Activated CD4-positive, alpha-beta T cell treated with anti-CD3 and anti-CD28 coated beads, Interleukin-2, amount 10 ng/mL, durations not matched to agents 7 days and 5 days (primary cell): ENCODE measurements at places on chromosomes 3 and 15. TPM values are rescaled to one million over a fixed set of nuclear protein-coding genes. Genes with fewer than 3 reads are reported as not detected.

The GOLGA8M gene
- total RNA-seq = 1.7 TPM

- no peaks in the 10 kb centered on the region for H3K36me3 ChIP-seq
- H3K27me3 ChIP-seq = peaks cover 6% of the 10 kb centered on the region
- H3K4me3 ChIP-seq = no peak overlapping the region
- peak overlapping the region; percentile 44 for H3K27ac ChIP-seq
Observed at GRCh38 chr15:68700455-68701123, 120.1 kb downstream of the ANP32A start.

DNA sequence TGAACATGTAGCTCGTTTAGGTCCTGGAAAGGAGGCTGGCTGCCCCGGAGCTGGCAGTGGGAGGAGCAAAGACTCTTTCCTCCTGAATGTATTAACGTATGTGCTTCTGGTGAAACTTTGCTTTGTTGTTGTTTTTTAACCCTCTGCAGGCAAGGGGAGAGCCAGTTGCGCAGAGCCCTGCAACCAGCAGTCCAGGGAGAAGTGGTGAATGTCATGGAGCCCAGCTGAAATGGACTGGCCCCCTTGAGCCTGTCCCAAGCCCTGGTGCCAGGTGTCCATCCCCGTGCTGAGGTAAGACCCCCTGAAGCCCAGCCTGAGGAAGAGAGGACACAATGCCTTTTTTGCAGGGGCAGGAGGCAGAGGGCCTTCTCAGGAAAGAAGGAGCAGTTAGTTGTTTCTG is 33.3 kb downstream of the ST6GAL1 start:
- no peak overlapping the region for H3K4me3 ChIP-seq
- H3K36me3 ChIP-seq = peaks cover 48% of the 10 kb centered on the region
- no peak for DNase-seq
- no peak overlapping the region for H3K27ac ChIP-seq
- H3K27me3 ChIP-seq = no peaks in the 10 kb centered on the region

The MRAS gene
- total RNA-seq = not detected

The TMEM212 gene
- not detected for total RNA-seq

DNA sequence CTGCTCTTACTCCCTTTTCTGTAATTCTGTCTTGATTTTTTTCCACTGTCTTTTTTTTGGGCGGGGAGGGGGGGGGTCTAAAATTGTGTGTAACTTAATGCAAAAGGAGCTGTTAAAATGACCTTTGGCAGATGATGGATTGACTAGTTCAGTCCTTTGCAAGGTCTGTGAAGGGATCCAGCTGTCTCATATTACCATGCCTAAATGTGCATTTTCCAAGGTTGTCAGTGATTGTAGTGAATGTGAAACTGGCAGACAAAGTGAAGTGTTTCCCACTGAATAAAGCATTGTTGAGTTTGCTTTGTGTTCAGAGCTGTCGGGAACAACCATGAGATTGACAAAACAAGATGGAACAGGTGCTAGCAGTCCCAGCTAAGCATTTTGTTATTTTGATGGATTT is 110.1 kb upstream of the SKOR1 start:
- no peaks in the 10 kb centered on the region for H3K27me3 ChIP-seq
- no peaks in the 10 kb centered on the region for H3K4me1 ChIP-seq
- peaks cover 10% of the 10 kb centered on the region for H3K36me3 ChIP-seq
- no peak for DNase-seq
- H3K4me3 ChIP-seq = no peak overlapping the region

GRCh38 chr15:26877831-26878230 is 11.0 kb downstream of the GABRA5 start:
- H3K27ac ChIP-seq = no peak overlapping the region
- DNase-seq = no peak
- no peaks in the 10 kb centered on the region for H3K36me3 ChIP-seq
- H3K27me3 ChIP-seq = no peaks in the 10 kb centered on the region
- no peaks in the 10 kb centered on the region for H3K4me1 ChIP-seq
- no peak overlapping the region for H3K4me3 ChIP-seq

DNA sequence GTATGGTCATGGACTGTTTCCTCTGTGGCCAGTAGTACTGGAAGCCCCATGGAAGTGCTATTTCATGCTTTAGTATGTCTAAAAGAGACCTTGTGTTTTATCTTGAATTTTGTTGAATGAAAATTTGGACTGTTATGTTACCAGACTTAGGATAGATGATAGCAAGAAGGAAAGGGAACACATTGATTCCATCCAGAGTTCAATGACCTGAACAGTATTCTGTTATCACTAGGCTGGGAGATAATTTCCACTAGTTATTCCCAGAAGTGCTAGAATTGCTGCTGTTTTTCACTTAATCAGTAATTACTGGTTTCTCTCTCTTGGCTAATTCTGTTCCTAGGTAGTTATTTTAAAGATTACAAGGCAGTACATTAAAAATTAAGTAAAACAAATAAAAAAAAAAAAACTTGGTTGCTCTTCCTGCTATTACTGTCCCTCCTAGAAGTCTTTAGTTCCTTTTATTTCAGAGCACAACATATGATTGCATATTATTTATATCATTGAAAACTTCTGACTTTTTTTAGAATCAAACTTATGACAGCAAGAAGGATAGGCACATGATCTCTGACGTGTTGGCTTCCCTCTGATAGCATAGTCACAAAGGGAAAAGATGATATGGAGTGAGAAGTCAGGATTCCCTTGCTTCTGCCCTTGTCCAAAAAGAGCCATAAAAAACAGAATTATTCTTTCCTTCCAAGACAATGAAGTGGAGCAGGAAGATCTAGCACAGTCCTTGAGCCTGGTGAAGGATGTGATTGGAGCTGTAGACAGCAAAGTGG is 72.2 kb downstream of the KLHL25 start:
- DNase-seq = no peak
- no peaks in the 10 kb centered on the region for H3K27me3 ChIP-seq
- no peak overlapping the region for H3K4me3 ChIP-seq
- no peak overlapping the region for H3K27ac ChIP-seq
- H3K36me3 ChIP-seq = peaks cover 75% of the 10 kb centered on the region
- peaks cover 24% of the 10 kb centered on the region for H3K4me1 ChIP-seq

DNA sequence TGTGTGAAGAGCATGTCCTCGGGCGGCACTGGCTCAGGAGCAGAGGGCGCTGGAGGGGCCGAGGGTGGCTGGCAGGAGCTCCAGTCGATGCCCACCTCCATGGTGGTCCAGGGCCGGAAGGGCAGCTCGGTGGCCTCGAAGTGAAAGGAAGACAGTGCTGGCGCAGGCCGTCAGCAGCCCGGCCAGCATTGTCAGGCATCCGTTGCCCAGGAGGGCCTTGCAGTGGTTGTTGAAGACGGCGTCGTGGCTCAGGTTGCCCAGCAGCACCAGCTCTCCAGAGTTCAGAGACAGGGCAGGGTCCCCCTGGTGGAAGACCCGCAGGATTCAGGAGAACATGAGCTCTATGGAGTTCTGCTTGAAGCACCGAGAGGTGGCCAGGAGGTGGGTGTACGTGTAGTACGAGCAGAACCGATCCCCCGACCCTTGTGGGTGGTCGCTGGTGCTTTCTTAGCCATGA is 16.5 kb upstream of the SIAH2 start:
- peaks cover 6% of the 10 kb centered on the region for H3K4me1 ChIP-seq
- no peaks in the 10 kb centered on the region for H3K36me3 ChIP-seq
- no peaks in the 10 kb centered on the region for H3K27me3 ChIP-seq
- DNase-seq = no peak
- H3K27ac ChIP-seq = no peak overlapping the region
- no peak overlapping the region for H3K4me3 ChIP-seq

- H3K27me3 ChIP-seq = no peaks in the 10 kb centered on the region
- no peak for DNase-seq
- no peaks in the 10 kb centered on the region for H3K4me1 ChIP-seq
- no peaks in the 10 kb centered on the region for H3K36me3 ChIP-seq
- no peak overlapping the region for H3K27ac ChIP-seq
Observed at GRCh38 chr3:80159990-80160506, 392.2 kb upstream of the ROBO1 start.

GRCh38 chr3:31377045-31377642 is 155.6 kb upstream of the STT3B start:
- H3K36me3 ChIP-seq = no peaks in the 10 kb centered on the region
- no peak overlapping the region for H3K27ac ChIP-seq
- no peak overlapping the region for H3K4me3 ChIP-seq
- H3K27me3 ChIP-seq = no peaks in the 10 kb centered on the region
- H3K4me1 ChIP-seq = peaks cover 12% of the 10 kb centered on the region
- peak; percentile 25 for DNase-seq

DNA sequence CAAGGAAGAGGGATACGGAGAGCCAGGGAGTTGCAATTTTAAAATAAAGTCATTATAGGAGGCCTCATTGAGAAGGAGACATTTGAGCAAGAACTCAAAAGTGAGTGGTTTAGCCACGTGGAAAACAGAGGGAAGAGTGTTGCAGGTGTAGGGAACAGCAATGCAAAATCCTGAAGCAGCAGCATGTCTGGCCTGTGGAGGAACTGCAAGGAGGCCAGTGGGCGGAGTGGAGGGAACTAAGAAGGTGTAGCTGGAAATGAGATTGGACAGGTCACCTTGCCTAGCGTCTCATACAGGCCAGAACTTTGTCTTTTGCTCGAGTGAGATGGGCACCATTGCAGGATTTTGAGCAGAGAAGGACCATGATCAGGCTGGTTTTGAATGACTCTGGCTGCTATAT is 34.9 kb downstream of the SAXO2 start:
- H3K4me1 ChIP-seq = peaks cover 26% of the 10 kb centered on the region
- no peak overlapping the region for H3K4me3 ChIP-seq
- H3K27me3 ChIP-seq = no peaks in the 10 kb centered on the region
- no peak for DNase-seq

GRCh38 chr3:131623431-131623830 is 120.7 kb upstream of the MRPL3 start:
- no peaks in the 10 kb centered on the region for H3K4me1 ChIP-seq
- peaks cover 13% of the 10 kb centered on the region for H3K27me3 ChIP-seq
- H3K27ac ChIP-seq = no peak overlapping the region

DNA sequence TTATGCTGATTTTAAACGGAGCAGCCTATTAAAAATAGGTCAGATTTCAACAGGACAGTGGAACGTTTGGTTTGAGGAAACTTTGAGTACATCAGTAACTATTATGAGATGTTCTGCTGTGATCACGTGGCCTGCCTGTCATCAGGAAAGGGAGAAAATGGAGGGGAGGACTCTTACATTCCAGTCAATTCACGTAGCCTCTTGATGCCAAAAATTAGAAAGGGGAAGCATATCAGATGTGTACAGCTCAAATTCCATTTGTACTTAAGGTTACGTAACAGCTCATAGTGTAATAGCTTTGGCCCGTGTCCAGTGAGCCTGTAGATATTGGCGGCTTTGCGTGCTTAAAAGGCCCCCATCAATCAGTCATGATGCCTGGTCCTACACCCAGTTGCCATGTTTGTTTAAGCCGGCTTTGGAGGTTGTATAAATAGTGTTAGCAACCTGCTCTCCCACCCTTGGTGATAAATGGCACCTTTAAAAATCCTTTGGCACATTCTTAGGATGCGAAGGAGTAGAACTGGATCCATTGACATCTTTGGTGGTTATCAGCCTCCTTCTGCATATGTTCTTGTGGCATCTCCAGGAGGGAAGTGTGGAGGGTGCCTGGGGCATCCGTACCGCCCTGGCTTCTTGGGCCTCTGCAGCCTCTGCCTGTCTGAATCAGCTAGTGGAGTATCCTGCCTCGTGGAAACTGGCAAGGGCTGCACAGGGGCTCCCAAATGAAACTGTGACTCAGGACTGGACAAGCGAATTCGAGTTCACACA is 163.9 kb downstream of the THSD4 start:
- DNase-seq = no peak
- H3K36me3 ChIP-seq = no peaks in the 10 kb centered on the region
- H3K27me3 ChIP-seq = peaks cover 11% of the 10 kb centered on the region

The MUSTN1 gene
- 2.8 TPM for total RNA-seq

- H3K4me3 ChIP-seq = no peak overlapping the region
- no peak for DNase-seq
- H3K4me1 ChIP-seq = peaks cover 25% of the 10 kb centered on the region
- no peaks in the 10 kb centered on the region for H3K36me3 ChIP-seq
Observed at GRCh38 chr3:10437995-10438901, 67.1 kb downstream of the ATP2B2 start.

- peaks cover 4% of the 10 kb centered on the region for H3K27me3 ChIP-seq
- no peak overlapping the region for H3K4me3 ChIP-seq
- no peaks in the 10 kb centered on the region for H3K36me3 ChIP-seq
- H3K4me1 ChIP-seq = no peaks in the 10 kb centered on the region
- DNase-seq = no peak
Observed at GRCh38 chr3:37671926-37672325, 189.8 kb upstream of the CTDSPL start.

The STT3B gene
- 178 TPM for total RNA-seq

DNA sequence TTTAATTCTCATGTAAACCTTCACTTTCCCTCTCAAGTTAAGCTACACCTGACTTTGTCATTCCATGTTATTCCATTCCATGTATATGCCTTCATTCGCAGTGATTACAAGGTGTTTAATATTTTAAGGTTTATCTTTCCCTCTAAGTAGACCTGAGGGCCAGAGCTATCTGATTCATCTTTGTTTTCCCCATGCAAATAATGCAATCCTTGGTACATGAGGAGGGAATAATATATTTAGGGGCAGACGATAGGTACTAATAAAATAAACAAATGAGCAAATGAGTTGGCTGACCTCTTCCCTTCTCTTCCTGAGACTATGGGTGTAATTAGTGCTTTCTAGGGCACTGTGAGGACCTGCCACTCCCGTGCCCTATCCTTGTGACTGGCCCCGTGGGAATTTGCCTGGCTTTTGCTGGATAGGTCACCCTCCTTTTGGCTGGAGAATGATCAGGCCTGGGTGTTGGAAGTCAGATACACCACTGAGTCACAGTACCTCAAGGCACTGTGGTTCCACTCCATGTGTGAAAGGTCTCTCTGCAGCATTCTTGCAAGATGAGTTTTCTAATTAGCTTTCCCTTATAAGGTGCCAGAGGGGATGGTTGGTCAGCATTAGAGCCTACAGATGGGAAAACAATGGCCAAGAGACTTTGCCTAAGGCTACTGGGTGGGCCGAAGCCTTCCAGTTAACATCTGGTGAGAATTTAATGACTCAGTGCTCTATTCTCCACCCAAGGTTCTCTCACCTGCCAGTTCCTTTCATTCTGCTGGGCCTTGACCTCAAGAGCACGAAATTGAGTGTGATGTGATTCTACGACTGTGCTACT is 183.2 kb downstream of the P3H2 start:
- no peaks in the 10 kb centered on the region for H3K36me3 ChIP-seq
- no peaks in the 10 kb centered on the region for H3K4me1 ChIP-seq
- H3K27ac ChIP-seq = no peak overlapping the region

The SLCO2A1 gene
- total RNA-seq = not detected

The C15orf39 gene
- total RNA-seq = 48.6 TPM

DNA sequence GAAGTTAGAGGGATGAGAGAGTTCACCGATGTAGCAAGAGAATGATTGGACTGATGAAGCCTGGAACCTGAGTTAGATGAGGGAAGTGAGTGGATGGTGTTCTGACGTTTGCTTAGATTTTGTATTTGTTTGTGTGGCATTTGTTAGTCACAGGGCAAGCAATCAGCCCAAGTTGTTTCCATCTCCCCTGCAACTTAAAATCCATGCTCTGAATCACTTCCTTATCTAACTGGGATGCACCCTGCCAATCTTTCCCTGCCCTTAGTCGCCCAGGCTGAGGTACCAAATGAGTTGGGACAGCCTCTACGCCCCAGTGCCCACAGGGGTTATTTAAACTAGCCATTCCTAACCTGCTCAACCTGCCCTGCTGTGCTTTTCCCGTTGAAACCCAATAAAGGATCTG is 12.6 kb downstream of the PAQR5 start:
- H3K36me3 ChIP-seq = no peaks in the 10 kb centered on the region
- DNase-seq = no peak
- H3K4me3 ChIP-seq = no peak overlapping the region
